CD14-positive monocyte (primary cell): ENCODE measurements at places on chromosomes 12 and 14.

DNA sequence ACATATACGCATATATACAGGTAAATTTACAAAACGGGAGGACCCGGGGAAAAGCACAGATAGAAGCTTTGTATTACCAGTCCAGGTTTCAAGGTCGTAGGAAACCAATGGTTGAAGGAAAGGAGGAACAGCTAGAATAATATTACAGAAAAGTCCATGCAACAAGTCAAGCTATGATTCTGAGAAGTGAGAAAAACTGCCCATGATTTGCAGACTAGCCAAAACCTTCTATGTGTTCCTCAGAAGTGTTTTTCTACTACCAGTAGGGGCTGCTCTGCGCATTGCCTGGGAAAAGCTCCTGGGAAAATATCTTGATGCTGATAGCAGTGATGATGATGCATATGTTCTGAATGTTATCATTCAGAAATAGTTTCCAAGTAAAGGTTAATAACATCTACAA is 2.2 kb downstream of the PDZRN4 start:
- no peak for DNase-seq

- no peak for DNase-seq
Measured at GRCh38 chr12:89082370-89082753, 269.9 kb downstream of the DUSP6 start.

DNA sequence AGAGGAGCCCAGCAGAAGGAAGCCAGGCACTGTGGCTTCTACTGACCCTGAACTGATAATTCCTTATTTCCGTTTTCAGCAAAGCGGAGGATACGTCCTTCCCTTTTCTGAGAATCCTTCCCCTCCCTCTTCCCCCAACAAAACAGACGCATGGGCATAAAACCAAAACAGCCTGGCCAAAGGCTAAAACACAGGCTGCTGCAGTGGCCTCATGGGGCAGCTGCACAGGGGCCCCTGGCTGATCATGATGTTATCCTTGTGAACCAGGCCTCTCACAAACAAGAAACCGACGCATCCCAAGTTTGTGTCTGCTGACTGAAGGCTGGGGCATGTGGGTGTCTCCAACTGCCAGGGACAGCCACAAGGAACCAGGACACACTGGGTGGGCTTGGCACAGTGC is 23.4 kb upstream of the STON2 start:
- peak; percentile 45 for DNase-seq

DNA sequence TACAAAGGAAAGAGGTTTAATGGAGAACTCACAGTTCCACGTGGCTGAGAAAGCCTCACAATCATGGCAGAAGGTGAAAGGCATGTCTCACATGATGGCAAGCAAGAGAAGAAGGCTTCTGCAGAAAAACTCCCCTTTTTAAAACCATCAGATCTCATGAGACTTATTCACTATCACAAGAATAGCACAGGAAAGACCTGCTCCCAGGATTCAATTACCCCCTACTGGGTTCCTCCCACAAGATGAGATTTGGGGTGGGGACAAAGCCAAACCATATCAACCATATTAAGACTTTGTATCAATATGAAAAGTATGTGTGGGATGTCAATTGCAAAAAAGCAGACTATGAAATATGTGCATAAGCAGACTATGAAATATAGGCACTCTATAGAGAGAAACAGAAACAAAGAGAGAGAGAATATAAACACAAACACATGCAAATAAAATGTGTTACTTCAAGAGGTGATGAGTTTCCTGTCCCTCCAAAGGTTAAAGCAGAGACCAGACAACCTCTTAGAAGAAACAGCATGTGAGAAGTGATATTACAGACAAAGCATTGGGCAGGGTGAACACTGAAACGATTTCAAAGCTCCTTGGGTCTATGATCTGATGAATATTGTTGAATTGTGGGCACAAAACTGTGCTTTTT is 151.2 kb upstream of the KRR1 start:
- no peak for DNase-seq

DNA sequence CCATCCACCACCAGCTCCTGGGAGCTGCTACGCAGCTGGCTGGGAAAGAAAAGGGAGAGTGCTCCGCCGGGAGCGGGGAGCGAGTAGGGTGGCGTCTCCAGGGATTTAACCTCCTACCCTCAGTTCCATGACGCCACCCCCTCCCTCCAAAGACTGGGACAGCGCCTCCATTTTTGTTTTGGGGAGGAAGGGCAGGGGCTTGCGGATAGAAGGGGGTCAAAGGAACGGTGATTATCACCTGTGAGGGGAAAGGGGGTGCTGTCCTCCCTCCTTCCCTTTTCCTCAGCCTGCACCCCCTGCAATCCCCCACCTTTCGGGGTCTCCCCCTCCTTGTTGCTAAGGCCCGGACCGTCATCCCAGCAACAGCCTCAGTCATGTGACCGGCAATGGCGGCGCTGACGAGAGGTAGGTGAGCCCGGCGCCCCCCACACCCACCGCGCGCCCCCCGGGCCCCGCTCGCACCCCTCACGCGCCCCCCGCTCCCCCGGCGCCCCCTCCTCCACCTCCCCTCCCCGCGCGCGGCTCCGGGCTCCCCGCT is at the start of gene DTX3:
TSS of gene DTX3 (plus strand) at position 371 of the 538 bp plus-strand sequence. CDS start 1,694 bp downstream, outside the sequence.
- DNase-seq: no peak

DNA sequence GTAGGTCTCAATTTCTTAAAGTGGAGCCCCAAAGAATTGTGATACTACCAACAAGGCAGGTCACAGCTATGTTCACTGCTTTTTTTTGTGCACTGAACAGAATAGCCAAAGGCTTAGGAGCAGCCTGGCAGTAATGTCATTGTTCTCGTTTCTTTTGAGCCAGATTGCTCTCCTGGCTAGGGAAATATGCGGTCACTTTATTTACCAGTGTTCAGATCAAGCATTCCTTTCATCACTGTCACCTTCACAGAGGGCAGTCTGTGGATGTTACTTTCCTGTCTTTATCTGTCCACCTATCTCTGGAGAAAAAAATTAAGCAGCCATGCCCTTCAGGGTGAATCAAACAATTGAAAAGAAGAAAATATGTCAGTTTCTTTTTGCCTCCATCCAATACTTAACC is 159.6 kb downstream of the BTG1 start:
- no peak for DNase-seq

- DNase-seq: no peak
Measured at GRCh38 chr12:6552140-6552551, 3.7 kb downstream of the IFFO1 start.

GRCh38 chr12:65323070-65323469 is 44.6 kb downstream of the MSRB3 start:
- DNase-seq: no peak
